ENCODE measurements at places on chromosomes 6 and 20. TPM values are rescaled to one million over a fixed set of nuclear protein-coding genes. Genes with fewer than 3 reads are reported as not detected.

The CST4 gene
- not detected for total RNA-seq

The TFAP2A gene
- total RNA-seq, result 0.66 TPM

The ARFRP1 gene
- total RNA-seq, result 53.5 TPM

The SLPI gene
- 125 TPM for total RNA-seq

The TRAPPC3L gene
- total RNA-seq, result not detected

The CDYL gene
- 36.1 TPM for total RNA-seq

The TRIM10 gene
- not detected for total RNA-seq

The ZNF831 gene
- total RNA-seq, result 1.8 TPM

The XRN2 gene
- total RNA-seq, result 58.2 TPM

The EYA2 gene
- total RNA-seq, result 15.5 TPM

The GNAS-AS1 gene
- 0.42 TPM for total RNA-seq

GRCh38 chr20:52031563-52032303 is 159.8 kb downstream of the ZFP64 start:
- DNase-seq, result no peak

DNA sequence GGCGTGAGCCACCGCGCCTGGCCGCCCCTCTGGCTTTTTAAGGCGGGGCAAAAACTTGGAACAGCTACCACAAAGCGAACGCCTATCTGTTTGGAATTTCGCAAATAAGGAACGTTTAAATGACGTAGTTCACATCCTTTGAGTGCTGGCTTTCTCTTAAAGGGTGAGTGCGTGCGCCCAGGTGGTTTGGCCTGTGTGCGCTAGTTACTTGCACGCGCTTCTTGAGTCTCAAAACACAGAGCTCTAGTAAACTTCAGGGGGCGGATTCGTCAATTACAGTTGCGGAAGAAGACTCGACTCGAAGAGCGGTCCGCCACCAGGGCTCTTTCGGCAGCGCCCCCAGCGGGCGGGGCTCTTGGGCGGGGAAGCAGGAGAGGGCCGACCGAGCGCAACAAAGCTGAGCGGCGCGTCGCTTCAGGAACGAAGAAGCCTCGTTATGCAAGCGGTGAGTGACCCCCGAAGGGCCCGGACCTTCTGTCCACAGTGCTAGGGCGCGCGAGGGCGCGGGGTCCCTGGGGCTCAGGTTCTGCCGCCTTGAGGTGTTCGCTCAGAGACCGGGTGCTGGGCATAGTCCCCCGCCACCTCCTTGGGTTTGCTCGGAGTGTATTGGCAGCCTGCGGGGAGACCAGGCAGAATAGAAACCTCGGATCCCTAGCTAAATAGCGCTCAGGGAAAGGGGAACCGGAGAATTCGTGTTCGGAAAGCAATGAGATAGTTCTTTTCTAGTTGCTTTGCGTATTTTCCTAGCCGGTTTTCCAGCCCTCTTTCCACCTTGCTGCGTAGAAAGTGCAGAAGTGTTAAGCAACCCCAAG is at the start of gene SYCP2L:
SYCP2L (plus strand) TSS at position 362 of the 812 bp plus-strand sequence; CDS start at position 437, 75 bp downstream.
- DNase-seq, result peak; percentile 40

- DNase-seq, result no peak
Measured at GRCh38 chr6:34143884-34144580, 1.9 kb downstream of the GRM4 start.

DNA sequence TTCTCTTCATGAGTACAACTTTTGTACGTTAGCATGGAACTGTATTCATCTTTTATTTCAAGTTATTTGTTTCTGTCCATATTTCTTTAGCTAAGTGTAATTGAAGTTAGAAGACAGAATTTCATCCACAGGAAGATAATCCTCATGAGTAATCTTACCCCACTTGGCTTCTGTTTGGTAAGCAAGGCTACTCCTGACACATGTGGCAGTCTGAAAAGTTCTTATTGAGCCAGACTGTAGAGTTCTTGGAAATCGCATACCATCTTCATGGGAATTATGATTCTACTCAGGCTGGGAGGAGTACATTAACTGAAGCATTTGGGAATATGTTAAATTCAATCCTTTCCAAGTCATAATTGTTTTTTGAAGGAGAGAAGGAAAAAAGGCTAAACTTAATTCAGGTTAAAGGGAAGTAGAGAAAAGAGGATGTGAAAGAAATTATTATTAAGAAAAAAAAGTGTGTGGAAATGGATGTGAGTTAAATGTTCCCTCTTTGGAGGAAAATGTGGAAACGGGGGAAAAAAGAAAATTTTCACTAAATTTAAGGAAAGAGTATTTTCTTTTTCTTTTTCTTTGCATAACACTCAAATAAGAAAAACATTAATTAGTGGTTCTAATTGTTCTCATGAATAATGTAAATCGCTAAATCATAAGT is 41.5 kb upstream of the TENT5A start:
- DNase-seq, result no peak

DNA sequence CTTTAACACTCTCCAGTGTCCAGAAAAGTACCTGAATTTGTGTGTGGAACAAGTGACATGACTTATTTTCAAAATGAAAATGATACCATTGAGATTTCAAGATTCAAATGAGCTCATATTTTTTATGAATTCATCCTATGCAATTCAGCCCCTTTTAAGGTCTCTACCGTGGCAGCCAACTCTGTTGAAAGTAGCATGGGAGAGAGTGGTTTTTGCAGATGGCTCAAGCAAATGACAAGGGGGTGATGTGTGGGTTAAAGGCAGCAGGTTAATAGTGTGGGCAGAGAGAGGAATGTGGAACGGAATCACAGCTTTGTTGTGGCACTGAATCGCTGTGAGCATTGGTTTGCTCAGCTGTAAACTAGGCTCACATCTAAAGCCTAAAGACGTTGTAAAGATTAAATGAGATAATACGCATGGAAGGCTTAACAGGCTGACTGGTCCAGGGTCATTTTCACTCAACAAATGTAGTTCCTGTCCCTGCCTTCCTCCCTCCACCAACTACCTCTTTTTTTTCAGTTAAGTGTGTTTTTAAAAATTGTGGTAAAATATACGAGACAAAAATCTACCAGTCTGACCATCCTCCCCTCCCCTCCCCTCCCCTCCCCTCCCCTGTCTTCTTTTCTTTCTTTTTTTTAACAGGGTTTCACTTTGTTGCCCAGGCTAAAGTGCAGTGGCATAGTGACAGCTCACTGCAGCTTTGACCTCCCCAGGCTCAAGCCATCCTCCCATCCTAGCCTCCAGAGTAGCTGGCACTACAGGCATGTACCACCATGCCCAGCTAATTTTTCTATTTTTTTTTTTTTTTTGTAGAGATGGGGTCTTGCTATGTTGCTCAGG is 114.7 kb upstream of the ZNF217 start:
- no peak for DNase-seq

DNA sequence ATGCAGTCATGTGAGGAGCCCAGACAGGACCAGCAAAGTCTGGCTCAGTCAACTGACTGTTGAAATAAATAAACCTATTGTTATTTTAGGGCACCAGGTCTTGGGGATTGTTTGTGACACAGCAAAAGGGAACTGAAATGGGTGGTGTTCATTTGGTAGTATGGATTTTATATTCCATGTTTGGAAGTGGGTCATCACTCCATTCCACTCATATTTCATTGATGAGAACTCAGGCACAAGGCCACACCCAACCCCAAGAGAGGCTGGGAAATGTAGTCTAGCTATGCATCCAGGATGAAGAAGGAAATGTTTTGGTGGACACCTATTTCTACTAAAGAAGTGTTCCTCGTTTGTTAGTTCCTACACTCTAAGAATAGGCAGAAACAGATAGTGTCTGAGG is 64.9 kb upstream of the BTBD3 start:
- DNase-seq, result no peak

GRCh38 chr6:44457596-44457995 is 70.1 kb downstream of the CDC5L start:
- DNase-seq, result no peak

DNA sequence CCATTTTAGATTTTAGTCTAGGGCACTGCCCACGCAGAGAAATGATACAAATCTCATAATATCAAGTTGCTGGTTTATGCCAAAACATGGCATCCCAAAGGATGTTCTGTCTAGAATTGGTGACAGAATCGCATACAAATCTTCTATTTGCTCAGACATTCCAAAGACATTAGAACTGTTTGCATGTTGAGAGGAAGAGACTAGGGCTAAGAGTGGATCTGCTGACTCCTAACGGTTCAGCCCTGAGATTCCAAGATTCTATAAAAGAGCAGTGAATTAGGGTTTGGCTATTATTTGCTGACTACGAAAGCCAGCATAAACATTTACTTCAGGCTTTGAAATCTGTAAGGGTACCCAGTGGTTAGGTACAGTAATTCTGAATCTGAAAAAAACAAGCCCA is 3.6 kb downstream of the EPB41L2 start:
- DNase-seq, result no peak

GRCh38 chr6:102853249-102853955 is 1459.9 kb downstream of the GRIK2 start:
- DNase-seq, result no peak

DNA sequence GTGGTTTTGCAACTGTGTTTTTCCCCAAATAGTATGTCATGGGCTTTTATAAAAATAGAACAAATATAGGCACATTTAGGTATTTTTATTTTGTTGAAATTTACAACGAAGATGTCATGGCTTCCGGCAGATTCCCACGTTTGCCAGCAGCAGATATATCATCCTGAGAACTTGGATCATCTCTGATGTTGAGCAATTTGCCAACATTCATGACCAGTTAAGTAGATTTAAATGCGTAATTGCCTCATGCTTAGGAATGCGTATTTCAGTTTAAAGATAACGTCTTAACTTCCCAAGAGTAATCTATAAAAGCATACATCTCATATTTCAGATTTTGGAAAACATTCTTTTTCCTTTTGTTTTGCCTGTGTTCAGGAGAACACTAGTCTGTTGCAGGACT is 457.8 kb downstream of the QKI start:
- DNase-seq, result no peak

DNA sequence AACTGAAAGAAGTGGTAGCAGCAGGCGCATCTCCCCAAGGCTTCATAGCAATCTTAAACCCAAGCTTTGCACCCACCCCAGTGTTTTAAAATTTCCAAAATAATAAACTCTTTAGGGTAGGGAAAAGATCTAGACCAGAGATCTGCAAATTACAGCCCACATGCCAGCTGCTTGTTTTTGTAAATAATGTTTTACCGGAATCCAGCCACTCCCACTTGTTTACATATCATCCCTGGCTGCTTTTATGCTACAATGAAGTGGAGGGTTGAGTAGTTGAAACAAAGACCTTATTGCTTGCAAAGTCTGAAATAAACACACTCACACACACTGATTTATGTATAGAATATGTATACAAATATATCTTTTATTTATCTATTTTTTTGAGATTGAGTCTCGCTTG is 30.0 kb downstream of the SLX4IP start:
- DNase-seq, result no peak

- DNase-seq, result no peak
Measured at GRCh38 chr6:137102851-137103492, 58.2 kb upstream of the IL20RA start.

All from tibial nerve (tissue), 4 donors.